ENCODE measurements at places on chromosomes 5 and 9. TPM values are rescaled to one million over a fixed set of nuclear protein-coding genes. Genes with fewer than 3 reads are reported as not detected.

Gene PHYHD1
- total RNA-seq, result 18.6 TPM

Gene IRX4
- 1.4 TPM for total RNA-seq

Gene CSF1R
- total RNA-seq, result not detected

Gene NKD2
- 0.09 TPM for total RNA-seq

Gene MAMDC2
- 7.7 TPM for total RNA-seq

Gene EPB41L4A
- not detected for total RNA-seq

Gene CDC20B
- total RNA-seq, result not detected

Gene CDX1
- total RNA-seq, result 0.12 TPM

Gene EGFL7
- 72.6 TPM for total RNA-seq

Gene PTGS1
- 110 TPM for total RNA-seq

Gene AIF1L
- 2.5 TPM for total RNA-seq
